Upper lobe of right lung (tissue), 1 donor: ENCODE measurements at places on chromosomes 2 and 18. TPM values are rescaled to one million over a fixed set of nuclear protein-coding genes. Genes with fewer than 3 reads are reported as not detected.

Gene RAB6C
- total RNA-seq = not detected

Gene HES6
- total RNA-seq = 7.3 TPM

Gene PNO1
- 12.0 TPM for total RNA-seq

Gene RBBP8
- total RNA-seq = 30.4 TPM

Gene C18orf32
- 53.2 TPM for total RNA-seq

Gene TMEM247
- not detected for total RNA-seq

Gene STK17B
- 66.9 TPM for total RNA-seq

Gene SOX11
- 0.84 TPM for total RNA-seq

Gene CFAP221
- 26.3 TPM for total RNA-seq
